ENCODE measurements at places on chromosomes 7 and 10. TPM values are rescaled to one million over a fixed set of nuclear protein-coding genes. Genes with fewer than 3 reads are reported as not detected.

The MMD2 gene
- total RNA-seq: not detected

The PDIA4 gene
- total RNA-seq: 50.9 TPM

The C10orf105 gene
- 0.19 TPM for total RNA-seq

The PTPRN2 gene
- total RNA-seq: 4.0 TPM

The GHITM gene
- total RNA-seq: 162 TPM

The NPC1L1 gene
- not detected for total RNA-seq

The ORAI2 gene
- 26.0 TPM for total RNA-seq

The LIPF gene
- 0.75 TPM for total RNA-seq

The CYP2C9 gene
- not detected for total RNA-seq

The INSYN2A gene
- not detected for total RNA-seq

The PRKAR2B gene
- 678 TPM for total RNA-seq

The C10orf143 gene
- total RNA-seq: 1.1 TPM

The HYAL4 gene
- not detected for total RNA-seq

The OR2A5 gene
- not detected for total RNA-seq

The OPN1SW gene
- not detected for total RNA-seq

The PURB gene
- 22.4 TPM for total RNA-seq

The PNLIPRP2 gene
- not detected for total RNA-seq

The PDZD7 gene
- 0.33 TPM for total RNA-seq

The PLXDC2 gene
- total RNA-seq: 117 TPM

The SLC29A4 gene
- total RNA-seq: 8.6 TPM

The SKIDA1 gene
- total RNA-seq: 1.5 TPM

The GCK gene
- total RNA-seq: not detected

The FOXL3 gene
- total RNA-seq: not detected

The SLC39A12 gene
- not detected for total RNA-seq

The WNT8B gene
- total RNA-seq: not detected

The MCM10 gene
- total RNA-seq: 1.0 TPM

The LRMDA gene
- 25.4 TPM for total RNA-seq

The TMEM270 gene
- total RNA-seq: not detected

The CLRN3 gene
- not detected for total RNA-seq

The C7orf33 gene
- not detected for total RNA-seq

The NUTM2A gene
- total RNA-seq: 1.5 TPM

The STEAP1B gene
- total RNA-seq: 1.4 TPM

The ZNF485 gene
- 3.6 TPM for total RNA-seq

The SLC25A40 gene
- total RNA-seq: 18.1 TPM

The ADARB2 gene
- 0.44 TPM for total RNA-seq

The FAM25G gene
- not detected for total RNA-seq

The CNPY1 gene
- not detected for total RNA-seq

The DCLRE1C gene
- total RNA-seq: 114 TPM

The LEP gene
- total RNA-seq: 206 TPM

The MAGI2 gene
- total RNA-seq: 13.7 TPM

The ASB10 gene
- not detected for total RNA-seq

The C10orf53 gene
- total RNA-seq: not detected

The ENTPD1 gene
- total RNA-seq: 19.1 TPM

The BEND7 gene
- total RNA-seq: 15.2 TPM

The TWIST1 gene
- 112 TPM for total RNA-seq

The ZFAND4 gene
- total RNA-seq: 18.5 TPM

The AQP1 gene
- total RNA-seq: 310 TPM

The REPIN1 gene
- 28.9 TPM for total RNA-seq

The WDFY4 gene
- 8.5 TPM for total RNA-seq

The RGS10 gene
- 31.1 TPM for total RNA-seq

The SPDYE5 gene
- not detected for total RNA-seq

The ATG9B gene
- not detected for total RNA-seq

The ZNF679 gene
- total RNA-seq: not detected

The PHKG1 gene
- not detected for total RNA-seq

The GNB2 gene
- 232 TPM for total RNA-seq

The PALD1 gene
- 1.0 TPM for total RNA-seq

The AZGP1 gene
- total RNA-seq: 411 TPM
